ENCODE measurements at places on chromosomes 6 and 20.

GRCh38 chr6:168844821-168845609 is 404.0 kb downstream of the SMOC2 start:
- DNase-seq, result no peak

GRCh38 chr6:77425216-77425615 is 38.1 kb downstream of the HTR1B start:
- no peak for DNase-seq

- DNase-seq, result peak; percentile 53
Observed at GRCh38 chr6:107809966-107810365, 14.1 kb downstream of the SCML4 start.

GRCh38 chr20:23637282-23638221 is at the start of gene CST3:
Gene CST3 (minus strand): TSS chr20:23637955. CDS start chr20:23637862, 93 bp downstream.
- DNase-seq, result no peak

DNA sequence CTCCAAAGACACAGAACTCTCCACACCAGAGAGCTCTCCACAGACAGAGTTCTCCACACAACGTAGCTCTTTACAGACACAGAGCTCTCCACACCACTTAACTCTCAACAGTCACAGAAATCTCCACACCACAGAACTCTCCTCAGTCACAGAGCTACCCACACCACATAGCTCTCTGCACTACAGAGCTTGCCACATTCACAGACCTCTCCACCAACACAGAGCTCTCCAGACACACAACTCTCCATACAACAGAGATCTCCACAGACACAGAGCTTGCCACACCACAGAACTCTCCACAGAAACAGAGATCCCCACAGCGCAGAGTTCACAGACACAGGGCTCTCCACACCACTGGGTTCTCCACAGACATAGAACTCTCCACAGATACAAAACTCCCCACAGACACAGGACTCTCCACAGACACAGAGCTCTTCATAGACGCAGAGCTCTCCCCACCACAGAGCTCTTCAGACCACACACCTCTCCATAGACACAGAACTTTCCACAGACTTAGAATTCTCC is 52.5 kb downstream of the ERMARD start:
- peak; percentile 53 for DNase-seq

DNA sequence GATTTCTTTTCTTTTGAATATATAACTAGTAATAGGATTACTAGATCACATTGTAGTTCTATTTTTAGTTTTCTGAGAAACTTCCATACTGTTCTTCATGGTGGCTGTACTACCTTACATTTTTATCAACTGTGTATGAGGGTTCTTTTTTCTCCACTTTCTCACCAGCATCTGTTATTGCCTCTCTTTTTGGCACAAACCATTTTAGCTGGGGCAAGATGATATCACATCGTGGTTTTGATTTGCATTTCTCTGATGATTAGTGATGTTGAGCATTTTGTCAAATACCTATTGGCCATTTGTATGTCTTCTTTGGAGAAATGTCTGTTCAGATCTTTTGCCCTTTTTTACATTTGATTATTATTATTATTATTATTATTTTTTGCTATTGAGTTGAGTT is 86.1 kb upstream of the TCF21 start:
- no peak for DNase-seq

DNA sequence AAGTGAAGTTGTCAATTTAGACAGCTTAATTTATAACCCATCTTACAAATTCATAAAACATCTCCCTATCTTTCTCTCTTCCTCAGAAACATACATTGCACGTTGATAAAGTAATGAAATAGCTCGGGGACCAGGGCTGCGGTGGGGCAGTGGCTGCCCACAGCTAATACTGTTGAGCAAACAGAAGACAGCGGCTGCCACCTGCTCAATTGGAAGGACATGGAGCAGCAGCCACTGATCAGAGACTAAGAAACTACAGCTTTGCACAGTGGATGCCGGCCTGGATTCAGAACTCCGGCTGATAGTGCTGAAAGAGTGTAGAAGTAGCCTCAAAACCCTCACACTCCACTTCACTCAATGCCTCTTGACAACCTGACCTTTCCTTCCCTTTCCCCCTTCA is 157.9 kb upstream of the PDE10A start:
- no peak for DNase-seq

DNA sequence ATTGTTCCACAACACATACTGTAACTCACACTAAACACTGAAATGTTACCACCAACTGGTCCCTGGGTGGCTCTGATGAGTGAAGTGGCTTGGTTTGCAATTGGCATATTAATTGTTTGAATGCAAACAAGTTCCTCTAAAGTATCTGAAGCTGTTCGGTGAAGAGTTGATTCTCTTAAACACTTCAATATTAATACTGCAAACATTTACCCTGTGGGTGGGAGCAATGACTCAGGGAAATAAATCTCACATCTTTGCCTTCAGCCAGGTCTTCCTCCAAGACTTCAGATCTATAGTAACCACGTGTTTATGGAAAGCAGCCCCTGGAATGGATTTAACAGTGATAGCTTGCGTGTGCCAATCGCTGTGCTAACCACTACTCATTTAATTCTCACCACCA is 176.0 kb downstream of the MAFB start:
- DNase-seq, result no peak

GRCh38 chr6:64326939-64327338 is 691.3 kb downstream of the PHF3 start:
- no peak for DNase-seq

DNA sequence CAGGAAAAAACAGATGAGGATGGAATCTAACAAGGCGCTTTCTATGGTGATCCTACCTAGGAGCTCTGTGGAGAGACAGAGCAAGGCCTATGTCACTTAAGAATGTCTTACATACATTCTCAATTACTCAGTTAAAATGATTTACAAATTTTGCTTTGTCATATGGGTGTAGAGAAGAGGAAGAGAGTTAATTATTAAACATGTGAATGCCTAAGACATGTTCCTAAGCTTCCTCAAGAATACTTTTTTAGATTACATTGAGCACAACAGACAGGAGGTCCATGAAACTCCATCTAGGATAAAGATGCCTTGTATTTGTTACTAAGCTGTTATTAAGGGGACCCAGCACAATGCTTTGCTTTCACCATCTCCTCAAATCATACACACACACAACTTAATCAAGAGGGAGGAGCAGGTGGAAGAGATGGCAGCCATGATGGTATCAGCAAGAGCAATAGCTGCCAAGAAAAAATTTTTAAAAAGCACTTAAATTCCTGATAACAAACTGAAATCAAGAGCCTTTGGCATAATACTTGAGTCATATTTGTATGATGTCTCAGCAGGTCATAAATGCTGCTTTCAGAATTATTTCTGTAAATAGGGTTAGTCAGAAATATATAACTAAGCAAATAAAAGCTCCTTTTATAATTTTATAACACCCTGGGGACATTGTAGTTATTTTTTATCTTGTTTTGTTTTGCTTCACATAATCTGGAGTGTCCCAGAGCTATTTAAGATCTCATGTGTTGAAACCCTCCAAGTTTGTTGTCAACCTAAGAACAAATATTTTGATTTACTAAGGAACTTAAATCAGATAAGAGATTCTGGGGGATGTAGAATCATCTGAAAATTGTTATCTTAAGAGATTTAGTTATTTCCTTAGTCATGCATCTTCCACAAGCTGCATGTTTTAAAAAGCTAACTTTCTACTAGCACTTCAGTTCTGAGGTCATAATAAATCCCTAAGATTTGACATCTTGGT is 70.0 kb upstream of the CD2AP start:
- no peak for DNase-seq
